ENCODE measurements at places on chromosomes 6 and 20.

DNA sequence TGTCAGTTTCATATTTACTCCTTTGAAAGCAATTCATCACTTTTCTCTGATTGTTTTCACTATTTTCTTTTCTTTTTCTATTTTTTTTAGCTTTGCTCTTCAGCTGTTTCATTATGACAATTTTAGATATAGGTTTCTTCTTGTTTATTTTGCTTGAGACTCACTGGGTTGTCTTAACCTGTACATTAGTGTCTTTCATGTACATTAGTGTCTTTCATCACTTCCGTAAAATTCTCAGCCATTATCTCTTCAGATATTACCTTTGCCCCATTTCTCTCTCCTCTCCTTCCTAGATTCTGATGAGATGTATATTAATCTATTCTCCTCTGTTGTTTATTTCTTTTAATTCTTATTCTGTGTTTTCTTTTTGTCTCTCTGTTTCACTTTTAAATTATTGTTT, 14.5 kb upstream of the TBPL1 start:
- DNase-seq = no peak

DNA sequence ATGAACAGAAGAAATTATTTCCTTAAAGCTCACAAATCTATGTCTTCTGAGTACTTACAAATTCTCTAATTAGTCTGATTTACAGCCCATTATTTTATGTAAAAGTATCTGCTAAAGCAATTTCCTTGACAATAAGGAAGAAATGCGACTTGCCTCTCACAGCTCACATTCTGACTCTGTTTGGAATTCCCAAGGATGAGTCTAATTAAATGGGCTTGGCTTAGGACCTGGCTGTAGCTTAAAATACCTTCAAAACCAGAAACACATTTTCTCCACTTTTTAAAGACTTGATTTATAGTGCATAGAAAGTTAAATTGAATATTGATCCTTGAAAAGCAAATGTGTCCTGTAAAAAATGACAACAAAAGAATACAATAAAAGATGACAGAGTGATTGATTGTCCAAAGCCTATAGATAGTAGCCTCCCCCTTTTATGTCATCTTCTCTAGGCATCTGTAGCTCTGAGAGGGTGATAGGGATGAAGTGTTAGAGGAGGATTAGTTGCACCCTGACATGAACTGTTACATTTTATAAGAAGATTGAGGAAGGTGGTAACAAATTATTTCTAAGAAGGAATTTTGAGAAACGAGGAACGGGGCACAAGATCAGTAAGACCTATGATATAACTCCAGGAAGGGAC, 118.9 kb downstream of the MACROD2 start:
- DNase-seq = no peak

DNA sequence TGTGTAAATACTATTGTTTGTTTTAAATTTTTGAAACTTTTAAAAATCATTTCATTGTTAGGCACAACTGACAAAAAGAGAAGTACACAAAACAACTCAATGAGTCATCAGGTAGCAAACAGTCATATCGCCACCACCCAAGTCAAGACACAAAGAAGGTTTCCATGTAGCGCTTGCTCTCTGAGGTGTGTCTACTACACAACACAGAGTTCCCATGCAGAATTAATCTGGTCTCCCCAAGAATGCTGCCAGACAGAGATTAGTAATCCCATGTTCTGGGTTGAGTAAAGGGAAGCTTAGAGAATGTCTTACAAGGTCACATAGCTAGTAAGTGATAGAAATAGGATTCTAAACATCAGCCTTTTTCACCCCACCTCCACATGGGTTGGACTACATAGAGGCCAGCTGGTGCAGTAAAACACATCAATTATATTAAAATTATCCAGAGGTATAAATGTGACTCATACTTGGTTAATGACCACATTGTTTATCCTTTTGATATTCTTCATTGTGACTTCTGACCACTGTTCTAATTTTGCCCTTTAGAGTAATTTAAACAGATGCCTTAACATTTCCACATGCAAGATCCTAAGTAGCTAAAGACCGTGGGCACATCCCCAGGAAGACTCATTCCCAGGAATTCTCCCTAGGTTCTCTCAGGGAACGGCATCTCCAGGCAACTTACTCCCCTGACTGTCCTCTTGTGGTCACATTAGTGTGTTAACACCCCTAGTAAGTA, 413.5 kb downstream of the PRKN start:
- no peak for DNase-seq

DNA sequence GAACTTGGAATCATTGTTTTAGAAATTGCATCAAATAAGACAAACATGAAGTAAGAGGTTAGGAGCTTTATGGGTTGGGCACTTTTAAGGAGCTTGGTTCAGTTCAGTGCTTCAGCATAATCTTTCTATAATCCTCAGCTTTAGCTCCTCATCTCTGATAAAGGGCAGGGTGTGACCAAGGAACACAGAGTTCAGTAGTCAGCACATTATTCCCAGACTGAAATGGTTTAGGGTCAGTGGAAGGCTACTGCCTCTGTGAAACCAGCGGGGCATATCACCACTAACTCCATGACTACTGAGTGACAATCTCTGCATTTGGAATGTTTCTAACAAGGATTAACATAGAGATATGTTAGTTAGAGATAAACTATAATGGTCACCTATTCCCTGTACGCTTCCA, 36.9 kb downstream of the CRYBG1 start:
- DNase-seq = no peak

DNA sequence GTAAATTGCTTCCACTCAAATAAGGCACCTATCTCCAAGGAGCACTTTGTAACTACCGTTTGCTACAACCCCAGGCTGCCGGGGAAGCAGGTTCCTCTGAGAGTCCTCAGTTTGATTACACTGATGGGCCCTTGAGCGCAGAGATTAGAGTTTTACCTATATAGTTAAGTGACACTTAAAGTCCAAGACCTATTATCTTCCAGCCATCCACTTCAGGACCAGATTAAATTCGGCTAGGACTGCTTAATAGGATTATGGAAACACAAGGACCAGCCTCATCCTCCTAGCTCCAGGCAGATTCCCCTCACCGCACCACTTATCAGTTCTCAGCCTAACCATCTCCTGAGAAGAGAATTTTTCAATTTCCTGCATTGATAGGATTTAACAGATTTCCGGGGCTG, 64.7 kb upstream of the TIAM2 start:
- no peak for DNase-seq

DNA sequence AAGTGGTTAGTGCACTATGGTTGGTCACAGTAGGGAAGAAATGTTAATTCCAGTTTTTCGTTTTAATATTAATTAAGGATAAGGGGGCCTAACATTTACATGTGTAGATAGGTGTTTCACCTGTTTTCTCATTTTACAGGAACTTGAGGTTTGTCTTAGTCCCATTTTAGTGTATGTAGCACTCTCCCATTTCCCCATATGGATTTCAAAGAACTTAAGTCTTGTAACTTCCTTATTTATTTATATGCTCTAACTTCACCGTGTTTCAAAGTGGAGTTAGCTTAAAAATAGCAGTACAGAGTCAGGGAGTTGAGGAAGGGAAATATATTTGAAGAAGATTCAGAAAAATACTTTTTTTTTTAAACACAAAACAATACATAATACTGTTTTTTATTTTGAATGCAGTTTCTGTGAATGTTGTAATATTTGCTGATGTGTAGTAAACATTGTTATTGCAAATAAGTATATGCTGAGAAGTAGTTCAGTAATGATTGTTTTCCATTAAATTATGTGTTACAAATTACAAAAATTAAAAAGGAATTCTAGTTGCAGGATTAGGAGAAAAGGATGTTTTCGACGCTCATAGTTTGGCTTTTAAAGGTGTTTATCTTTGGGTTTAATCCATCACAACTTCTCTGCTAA, 3.5 kb downstream of the SCAF8 start:
- DNase-seq = no peak

- DNase-seq = no peak
These were observed 910.9 kb upstream of the MAP3K7 start for GRCh38 chr6:91497770-91498169.

GRCh38 chr6:33249732-33250630, 21.7 kb downstream of the VPS52 start:
- peak; percentile 58 for DNase-seq

GRCh38 chr20:6231556-6231955, 108.7 kb upstream of the FERMT1 start:
- no peak for DNase-seq

DNA sequence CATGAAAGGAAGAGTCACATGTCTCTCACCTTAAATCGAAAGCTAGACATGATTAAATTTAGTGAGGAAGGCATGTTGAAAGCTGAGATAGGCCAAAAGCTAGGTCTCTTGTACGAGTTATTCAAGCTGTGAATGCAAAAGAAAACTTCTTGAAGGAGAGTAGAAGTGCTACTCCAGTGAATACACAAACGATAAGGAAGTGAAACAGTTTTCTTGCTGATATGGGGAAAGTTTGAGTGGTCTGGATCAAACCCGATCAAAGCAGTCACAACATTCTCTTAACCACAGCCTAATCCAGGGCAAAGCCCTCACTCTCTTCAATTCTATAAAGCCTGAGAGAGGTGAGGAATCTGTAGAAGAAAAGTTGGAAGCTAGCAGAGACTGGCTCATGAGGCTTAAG, 1.9 kb upstream of the TPD52L1 start:
- DNase-seq = no peak

- no peak for DNase-seq
These were observed 523.1 kb downstream of the HTR1B start for GRCh38 chr6:76940191-76940590.

GRCh38 chr6:18148304-18149025, 6.4 kb downstream of the TPMT start:
- peak; percentile 86 for DNase-seq

- DNase-seq = no peak
These were observed 33.0 kb downstream of the RRBP1 start for GRCh38 chr20:17648791-17649730.

GRCh38 chr6:150697515-150697914, 97.8 kb downstream of the PLEKHG1 start:
- no peak for DNase-seq

DNA sequence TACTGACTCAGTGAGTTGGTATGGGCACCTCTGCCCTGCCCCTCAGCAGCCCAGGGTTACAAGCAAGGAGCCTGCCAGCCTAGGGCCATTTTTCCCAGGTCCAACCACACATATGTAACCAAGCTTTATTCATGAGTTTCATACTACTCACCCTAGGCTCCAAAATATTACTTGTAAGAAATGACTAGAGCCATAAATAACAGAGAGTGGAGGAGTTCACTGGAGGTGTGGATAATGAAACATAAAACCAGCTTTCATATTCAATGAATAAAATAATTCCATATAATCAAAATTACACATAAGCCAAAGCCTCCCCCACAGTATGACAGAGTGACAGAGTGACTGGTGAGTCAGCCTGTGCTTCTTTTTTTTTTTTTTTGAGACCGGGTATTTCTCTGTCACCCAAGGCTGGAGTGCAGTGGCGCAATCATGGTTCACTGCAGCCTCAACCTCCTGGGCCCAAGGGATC, 229.8 kb upstream of the SASH1 start:
- DNase-seq = no peak

DNA sequence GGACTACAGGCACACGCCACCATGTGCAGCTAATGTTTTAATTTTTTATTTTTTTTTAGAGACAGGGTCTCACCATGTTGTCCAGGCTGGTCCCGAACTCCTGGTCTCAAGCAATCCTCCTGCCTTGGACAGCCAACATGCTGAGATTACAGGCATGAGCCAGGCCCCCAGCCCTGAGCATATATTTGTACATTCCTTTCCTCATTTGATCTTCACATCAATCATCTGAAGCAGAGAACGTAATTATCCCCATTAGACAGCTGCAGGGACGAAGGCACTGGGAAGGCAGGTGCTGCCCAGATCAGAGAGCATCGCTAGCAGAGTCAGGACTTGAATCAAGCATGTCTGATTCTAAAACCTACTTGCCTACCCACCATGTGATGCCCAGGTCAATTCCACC, 41.0 kb upstream of the SIRPA start:
- no peak for DNase-seq

DNA sequence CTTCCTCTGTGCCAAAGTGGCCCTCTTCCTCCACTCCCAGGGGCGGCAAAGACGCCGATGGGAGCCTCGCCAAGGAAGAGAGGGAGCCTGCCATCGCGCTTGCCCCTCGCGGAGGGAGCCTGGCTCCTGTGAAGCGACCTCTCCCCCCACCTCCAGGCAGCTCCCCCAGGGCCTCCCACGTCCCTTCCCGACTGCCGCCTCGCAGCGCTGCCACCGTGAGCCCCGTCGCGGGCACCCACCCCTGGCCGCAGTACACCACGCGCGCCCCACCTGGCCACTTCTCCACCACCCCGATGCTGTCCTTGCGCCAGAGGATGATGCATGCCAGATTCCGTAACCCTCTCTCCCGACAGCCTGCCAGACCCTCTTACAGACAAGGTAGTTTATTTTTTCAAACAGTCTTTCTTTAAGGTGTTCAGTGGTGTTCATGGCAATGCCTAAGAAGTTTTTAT, 64.9 kb downstream of the FNDC1 start:
- no peak for DNase-seq

- no peak for DNase-seq
These were observed 1.1 kb upstream of the AFDN start for GRCh38 chr6:167825332-167826229.

DNA sequence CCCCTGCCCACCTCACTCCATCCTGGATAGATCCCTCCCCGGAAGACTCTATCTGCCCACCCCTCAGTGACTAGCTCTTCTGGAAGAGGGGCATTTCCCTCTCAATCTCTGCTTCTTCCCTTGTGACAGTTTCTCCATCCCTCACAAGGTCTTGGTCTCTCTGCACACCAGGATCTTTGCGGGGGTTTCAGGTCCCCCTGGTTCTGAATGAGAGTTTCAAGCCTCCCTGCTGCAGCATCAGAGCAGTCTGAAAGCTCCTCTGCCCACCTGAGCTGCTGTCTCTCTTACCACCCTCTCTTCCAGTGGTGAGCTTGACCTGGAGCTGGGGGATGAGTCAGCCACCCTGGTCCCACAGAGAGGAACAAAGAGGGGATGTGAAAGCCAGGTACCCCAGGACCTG, 24.4 kb downstream of the TNXB start:
- DNase-seq = no peak

DNA sequence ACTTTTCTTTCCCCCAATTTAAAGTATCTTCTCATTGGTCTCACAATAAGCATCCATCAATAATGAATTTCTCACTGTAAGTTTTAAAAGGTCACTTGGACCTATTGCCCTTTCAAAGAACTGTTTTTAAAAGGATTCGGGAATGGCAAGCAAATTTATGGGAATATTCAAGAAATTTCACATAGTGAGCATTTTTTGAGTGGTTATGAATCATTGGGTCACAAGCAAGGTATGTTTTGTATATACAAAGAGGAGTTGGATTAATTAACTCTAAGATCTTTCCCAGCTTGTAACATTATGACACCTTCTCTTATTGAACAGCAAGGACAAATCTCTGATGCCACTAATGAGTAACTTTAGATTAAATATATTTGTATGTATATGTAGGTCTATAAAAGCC, 165.0 kb downstream of the MOXD1 start:
- DNase-seq = no peak

GRCh38 chr6:36852481-36853147, 13.4 kb upstream of the CPNE5 start:
- peak; percentile 28 for DNase-seq
